GM12878 (cell line): ENCODE measurements at places on chromosomes 16 and 17. TPM values are rescaled to one million over a fixed set of nuclear protein-coding genes. Genes with fewer than 3 reads are reported as not detected.

The GRB2 gene
- 207 and 214 TPM in 2 replicates for total RNA-seq

DNA sequence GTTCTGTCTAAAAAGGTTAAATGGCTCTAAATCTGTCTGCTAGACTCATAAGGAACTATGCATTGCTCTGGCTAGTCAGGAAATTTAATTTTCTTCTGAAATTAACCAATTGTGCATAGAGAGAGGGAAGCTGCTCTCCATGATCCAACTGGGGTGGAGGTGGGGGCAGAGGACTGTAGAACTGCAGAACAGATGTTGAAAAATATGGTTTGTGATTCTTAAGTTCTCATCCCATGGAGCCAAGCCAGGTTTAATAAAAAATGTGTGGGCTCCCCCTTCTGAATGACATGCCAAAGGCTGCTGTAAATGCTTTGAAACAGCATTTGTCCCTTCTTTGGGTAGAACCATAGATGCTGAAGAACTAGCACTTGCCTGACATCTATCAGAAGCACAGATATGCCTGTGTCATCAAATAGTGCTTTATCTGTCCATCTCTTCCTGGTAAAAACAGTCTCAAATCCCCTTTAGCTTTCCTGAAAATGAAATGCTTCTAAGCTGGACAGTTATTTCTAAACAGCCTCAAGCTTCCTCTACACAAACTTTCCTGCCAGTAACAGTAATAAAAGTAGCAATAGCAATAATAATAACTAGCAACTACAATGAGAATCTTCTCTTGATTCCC, 221.4 kb downstream of the CDH8 start:
- DNase-seq = no peak

DNA sequence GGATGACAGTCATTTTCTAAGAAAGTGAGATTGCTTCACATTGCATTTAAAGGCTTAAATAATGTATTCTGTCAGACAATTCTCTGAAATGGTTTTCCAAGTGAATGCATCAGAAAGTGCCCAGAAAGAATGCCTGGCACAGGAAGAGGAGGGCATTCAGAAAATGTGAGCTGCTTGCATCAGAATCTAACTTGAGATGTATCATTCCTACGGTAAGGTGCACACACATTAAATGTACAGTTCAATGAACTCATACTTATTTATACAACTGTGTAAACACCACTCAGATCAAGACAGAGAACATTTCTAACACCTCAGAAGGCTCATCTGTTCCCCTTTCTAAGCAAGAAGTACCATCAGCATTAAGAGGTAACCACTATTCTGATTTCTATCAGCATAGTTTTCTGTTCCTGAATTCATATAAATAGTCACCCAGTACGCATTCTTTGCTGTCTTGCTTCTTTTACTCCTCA, 638.0 kb downstream of the MAF start:
- peak; percentile 60 for DNase-seq

The ITGAL gene
- total RNA-seq = 170 TPM in 2 replicates

The PPP1R1B gene
- total RNA-seq = not detected in 2 replicates

- no peak for DNase-seq
Measured at GRCh38 chr17:8639709-8640108, 9.2 kb upstream of the MYH10 start.

GRCh38 chr16:11408216-11408615, 63.0 kb downstream of the RMI2 start:
- no peak for DNase-seq

DNA sequence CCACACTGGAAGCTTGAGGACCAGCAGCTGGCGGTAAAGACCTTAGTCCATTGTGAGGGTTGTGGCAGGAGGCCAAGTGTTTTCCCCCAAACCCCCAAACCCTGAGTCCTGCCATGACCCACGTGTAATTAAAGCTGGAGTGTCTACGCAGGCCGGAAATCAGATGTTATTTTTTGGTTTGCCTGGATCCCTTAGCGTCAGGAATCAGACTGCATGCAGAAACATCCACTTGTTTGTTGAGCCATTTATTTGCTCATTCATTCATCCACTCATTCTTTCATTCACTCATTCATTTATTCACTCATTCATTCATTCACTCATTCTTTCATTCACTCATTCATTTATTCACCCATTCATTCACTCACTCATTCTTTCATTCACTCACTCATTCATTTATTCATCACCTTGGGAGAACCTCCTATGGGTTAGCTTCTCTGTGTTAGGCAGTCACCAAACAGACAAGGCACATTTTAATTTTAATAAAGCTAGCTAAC, 313.1 kb downstream of the MAF start:
- DNase-seq = no peak

DNA sequence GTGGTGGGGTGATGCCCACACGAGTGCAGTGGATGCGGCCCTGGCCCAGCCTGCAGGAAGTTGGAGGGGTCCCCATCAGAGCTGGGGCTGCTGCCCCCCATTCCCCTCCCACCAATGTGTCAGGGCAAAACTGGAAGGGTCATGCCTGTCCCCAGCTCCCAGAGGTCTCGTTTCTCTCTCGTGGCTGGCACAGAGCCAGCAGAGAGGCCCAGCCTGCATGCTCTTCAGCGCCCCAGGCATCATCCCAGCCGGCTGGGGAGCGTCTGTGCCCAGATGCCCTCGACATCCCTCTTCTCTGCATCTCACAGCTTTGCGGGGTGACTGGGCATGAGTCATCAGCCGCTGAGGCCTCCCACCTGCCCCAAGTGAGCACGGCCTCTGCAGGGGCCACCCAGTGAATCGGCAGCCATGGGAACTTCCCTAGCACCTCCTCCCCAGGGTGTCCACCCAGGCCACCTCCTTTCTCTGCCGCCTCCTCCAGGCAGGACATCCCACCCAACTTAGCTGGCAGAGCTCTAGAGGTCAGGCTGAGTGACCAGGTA, 9.8 kb upstream of the CSNK1D start:
- DNase-seq = no peak

GRCh38 chr16:4179020-4179419, 62.8 kb upstream of the ADCY9 start:
- no peak for DNase-seq

DNA sequence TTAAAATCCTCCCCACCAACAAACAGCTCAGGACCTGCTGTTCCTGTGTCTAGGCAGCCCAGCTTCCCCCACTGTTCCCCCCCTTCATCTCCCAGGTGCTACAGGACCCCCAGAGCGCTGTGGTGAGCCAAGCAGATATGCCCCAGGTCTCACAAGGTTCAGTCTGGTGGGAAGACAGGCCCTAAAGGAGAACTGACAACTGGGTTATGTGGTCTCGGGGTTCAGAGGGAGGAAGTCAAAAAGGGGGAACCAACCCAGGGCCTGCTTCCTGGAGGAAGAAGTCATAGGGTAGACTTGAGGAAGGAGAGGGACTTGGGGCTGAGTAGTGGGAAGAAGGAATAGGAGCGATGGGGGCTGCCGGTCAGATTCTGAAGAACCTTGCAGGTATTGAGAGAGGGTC, 2.6 kb downstream of the RIPOR1 start:
- no peak for DNase-seq
